ENCODE measurements at places on chromosomes 2 and 18.

- no peak for DNase-seq
Observed at GRCh38 chr2:160928854-160929301, 231.3 kb upstream of the TANK start.

DNA sequence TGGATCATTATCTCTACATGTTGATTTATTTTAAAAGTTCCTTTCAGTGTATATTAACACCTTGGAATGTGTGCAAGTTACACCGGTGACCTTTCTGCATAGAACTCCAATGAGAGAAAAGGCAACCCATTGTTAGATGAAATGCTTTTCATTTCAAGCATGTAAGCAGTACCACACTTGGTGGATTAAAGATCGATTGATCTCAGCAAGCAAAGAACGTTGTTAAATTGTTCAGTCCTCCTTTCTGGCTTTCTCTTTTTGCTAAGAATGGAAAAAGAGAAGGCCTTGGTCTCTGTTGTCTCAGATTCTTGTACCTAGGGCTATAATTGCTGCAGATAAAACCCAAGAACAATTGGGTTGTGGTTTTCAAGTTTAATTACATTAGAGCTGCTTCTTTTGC is 843.0 kb downstream of the DPP10 start:
- no peak for DNase-seq

DNA sequence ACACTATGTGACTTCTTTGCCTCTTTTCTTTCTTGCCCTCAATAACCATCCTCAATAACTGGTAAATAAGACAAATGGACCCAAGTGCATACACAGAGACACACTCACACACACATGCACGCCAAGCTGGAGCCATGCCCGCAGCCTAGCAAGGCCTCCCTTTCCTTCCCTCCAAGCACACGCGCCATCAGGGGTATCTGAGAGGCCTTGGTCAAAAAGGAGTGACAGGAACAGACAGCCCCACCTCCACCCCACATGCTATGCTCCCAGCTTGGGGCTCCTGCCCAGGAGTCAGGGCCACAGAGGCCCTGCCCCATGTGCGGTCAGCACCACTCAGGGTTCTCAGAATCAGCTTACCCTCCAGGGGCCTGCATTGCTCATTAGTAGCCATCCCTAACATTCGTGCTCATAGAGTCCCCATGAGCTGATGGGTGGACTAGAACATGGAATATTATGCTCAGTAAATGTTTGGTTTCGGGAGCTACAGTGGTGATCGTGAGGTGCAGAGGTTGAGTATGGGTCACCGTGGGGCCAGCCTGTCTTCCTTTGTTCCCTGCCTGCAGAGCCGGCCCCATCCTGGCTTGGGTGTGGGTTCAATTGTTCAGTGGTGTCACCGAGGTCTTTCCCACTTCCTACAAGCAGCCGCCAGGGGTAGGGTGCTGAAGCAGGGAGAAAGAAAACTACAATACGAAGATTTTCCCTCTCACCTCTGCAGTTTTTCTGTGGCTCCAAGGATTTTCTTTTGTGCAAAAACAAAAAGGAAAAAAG is 158.2 kb upstream of the RAB12 start:
- DNase-seq: no peak

- no peak for DNase-seq
Observed at GRCh38 chr2:101638181-101638711, 59.3 kb upstream of the MAP4K4 start.

DNA sequence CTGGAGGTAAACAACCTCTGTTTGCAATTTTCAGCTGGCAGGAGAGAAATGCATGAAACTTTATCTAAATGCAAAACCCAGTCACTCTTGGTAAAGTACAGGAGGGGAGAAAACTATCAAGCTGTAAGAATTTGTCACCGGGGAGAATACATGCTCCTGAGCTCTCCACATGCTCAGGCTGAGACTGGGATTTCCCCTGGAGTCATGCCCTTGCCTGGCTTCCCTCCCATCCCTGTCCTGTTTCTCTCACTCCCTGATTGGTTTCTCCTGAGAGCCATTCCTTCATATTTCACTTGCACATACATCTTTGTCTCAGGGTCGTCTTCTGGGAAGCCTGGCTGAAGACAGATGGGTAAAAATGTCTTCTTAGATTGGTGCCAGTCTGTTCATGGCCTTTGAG is 52.9 kb upstream of the SPATS2L start:
- no peak for DNase-seq

- DNase-seq: no peak
Observed at GRCh38 chr2:236671896-236672562, 102.4 kb downstream of the ACKR3 start.

DNA sequence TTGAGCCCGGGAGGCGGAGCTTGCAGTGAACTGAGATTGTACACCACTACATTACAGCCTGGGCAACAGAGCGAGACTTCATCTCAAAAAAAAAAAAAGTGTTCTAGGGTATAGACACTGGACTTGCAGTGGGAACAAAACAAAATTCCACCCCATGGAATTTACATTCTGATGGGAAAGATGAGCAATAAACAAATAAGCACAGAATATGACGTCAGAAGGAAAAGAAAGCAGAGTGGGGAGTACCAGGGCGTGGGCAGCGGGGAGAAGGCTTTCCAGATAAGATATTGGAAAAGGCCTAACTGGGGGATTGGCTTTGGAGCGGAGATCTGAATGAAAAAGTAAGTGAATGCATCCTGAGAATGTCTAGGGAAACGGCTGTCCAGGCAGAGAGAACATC is 17.6 kb downstream of the NPPC start:
- DNase-seq: no peak

DNA sequence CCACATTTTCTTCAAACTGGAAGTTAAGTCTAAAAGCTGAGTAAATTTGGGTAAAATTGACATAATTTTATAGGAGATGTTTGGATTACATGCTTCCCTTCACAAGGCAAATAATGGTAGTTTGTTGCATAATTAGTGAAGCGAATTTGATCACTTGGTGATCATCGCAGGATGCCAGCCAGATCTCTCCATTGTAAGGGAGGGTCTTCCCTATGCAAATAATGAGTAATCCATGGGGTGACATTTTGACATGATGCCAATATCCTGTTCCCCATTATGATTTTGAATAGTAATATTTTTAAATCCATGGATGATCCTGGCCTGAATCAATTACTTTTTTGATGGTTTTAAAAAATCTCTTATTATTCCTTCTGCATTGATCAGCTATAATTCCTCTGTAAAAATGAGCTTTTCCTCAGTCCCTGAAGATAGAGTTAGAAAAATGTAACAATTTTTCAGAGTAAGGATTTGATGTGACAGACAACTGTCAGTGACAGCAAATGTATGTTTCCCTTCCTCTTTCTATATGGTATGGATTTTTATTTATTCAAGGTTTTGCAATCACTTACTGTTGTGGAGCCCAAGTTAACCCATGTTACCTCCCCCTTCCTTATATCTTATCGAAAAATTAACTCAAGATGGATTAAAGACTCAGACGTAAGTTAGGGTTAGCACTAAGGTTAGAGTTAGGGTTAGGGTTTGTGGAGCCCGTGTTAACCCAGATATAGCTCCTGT is 21.4 kb downstream of the CCL20 start:
- no peak for DNase-seq

GRCh38 chr2:74690571-74690970 is 36.5 kb downstream of the SEMA4F start:
- DNase-seq: no peak

- DNase-seq: no peak
Observed at GRCh38 chr18:37716106-37716735, 150.6 kb upstream of the CELF4 start.

- no peak for DNase-seq
Observed at GRCh38 chr2:143841935-143842334, 678.0 kb downstream of the ZEB2 start.

- DNase-seq: no peak
Observed at GRCh38 chr2:241149675-241149924, 328 bp upstream of the PASK start.

DNA sequence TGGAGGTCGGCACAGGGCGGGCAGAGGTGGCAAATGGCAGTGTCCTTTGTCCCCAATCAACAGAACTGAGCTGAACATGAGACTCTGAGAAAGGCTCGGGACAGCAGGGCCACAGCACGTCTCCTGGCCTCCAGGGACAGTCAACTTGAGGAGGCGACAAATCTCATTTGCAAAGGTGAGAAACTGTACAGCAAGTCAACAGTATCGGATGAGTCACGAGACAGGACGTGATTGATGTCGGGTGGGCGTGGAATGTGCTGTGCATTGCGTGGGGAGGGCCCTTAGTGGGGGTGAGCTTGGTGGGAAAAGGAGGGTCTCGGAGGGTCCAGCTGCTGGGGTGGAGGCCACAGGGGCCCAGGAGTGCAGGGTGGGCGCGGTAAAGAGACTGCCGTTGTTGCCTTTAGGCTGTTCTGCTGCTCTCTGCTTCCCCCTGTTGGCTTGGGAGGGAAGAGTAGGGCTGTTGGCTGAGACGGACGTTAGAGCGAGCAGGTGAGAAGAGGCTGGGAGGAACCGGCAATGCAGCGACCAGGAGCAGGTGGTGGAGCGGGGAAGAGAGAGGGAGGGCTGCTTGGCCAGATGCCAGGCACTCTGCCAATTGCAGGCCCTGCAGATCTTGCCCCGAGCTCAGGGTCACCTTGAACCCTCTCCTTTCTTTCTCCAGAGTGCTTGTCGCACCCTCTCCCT is 164.3 kb downstream of the BCL2 start:
- DNase-seq: peak; percentile 80

- no peak for DNase-seq
Observed at GRCh38 chr2:110731064-110731463, 1.3 kb upstream of the ACOXL start.

- DNase-seq: no peak
Observed at GRCh38 chr2:238466243-238466756, 39.6 kb downstream of the ASB1 start.

GRCh38 chr2:53670331-53670730 is 97.3 kb upstream of the CHAC2 start:
- no peak for DNase-seq

GRCh38 chr2:84526562-84526961 is 10.3 kb downstream of the DNAH6 start:
- DNase-seq: no peak

DNA sequence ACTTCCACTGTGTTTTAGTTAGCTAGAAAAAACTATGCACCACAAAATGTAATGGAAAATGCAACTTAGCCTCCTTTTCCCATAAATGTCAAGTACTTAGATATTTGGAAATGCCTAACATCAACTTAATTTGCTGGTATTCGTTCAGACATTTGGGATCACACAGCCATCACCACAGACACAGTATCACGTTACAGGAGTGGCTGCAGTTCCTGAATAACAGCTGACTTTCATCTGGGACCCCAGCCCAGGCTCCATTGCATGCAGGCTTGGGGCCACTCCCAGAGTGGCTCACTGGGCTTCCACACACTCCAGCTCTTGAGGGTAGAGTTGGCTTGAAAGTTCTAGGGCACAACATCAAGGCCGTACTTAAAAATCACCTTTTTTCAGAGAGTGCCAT is 9.3 kb downstream of the TMEM182 start:
- no peak for DNase-seq

- no peak for DNase-seq
Observed at GRCh38 chr2:96256611-96257113, 9.1 kb downstream of the TMEM127 start.

GRCh38 chr2:111111101-111111755 is 9.5 kb upstream of the BCL2L11 start:
- no peak for DNase-seq

DNA sequence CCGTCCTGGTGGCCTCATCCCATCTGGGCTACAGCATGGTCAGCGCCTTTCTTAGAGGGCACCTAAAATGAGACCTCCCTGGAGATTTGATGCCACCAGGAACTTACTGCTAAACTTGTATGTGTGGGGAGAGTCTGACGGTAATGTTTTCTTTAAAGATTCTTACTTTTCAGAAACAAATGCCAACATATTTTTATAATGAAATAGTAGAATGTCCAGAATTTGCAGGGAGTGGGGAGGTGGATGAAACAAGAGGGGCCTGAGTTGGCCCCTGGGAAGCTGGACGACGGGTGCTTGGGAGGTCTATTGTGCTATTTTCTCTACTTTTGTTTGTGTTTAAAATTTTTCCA is 118.8 kb upstream of the CTDP1 start:
- no peak for DNase-seq

DNA sequence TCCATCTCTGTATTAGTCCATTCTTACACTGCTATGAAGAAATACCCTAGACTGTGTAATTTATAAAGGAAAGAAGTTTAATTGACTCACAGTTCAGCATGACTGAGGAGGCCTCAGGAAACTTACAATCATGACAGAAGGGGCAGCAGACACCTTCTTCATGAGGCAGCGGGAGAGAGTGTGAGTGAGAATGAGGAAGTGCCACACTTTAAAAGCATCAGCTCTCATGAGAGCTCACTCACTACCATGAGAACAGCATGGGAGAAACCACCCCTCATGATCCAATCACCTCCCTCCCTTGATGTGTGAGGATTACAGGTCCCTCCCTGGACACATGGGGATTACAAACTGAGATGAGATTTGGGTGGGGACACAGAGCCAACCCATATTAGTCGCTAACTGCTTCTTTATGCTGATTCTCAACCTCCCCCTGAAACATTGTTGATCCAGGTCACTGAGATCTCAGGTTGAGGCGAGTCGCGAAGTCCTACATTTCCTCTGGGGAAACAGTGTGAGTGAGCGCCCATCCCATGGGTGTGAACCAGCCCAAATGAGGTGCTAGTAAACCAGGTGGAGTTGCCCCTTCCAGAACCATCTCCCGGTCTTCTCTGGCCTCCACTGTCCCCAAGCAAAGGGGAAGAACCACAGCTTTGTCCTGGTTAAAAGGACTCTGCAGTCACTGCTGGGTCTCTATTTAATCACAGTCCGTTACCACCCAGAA is 123.8 kb downstream of the CAPN13 start:
- DNase-seq: no peak

- no peak for DNase-seq
Observed at GRCh38 chr2:191864628-191865374, 17.9 kb upstream of the CAVIN2 start.

GRCh38 chr18:27138079-27138478 is 47.0 kb downstream of the CHST9 start:
- no peak for DNase-seq

- no peak for DNase-seq
Observed at GRCh38 chr2:95166065-95166763, 605 bp downstream of the ZNF2 start.

GRCh38 chr18:47175283-47175897 is 774 bp downstream of the IER3IP1 start:
- no peak for DNase-seq

GRCh38 chr2:179726461-179727180 is 134.8 kb downstream of the ZNF385B start:
- no peak for DNase-seq

DNA sequence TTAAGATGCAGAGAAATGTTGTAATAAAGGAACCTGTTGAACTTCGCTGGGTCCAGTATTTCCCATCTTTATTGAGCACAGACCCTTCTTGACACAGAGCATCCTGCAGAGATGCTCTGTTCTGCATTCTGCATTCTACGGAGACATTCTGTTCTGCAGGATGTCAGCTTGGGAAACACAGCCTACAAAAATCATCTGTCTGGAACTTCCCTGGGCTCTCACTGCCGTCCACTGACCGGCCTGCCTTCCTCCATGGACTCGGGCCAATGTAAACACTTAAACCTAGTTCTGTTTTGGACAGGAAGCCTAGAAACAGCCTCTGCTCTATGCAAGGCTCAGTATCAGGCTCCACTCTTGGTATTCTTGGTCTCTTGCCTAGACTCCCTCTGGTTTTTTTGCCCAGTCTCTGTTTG is 90.0 kb upstream of the PPP1CB start:
- no peak for DNase-seq

- DNase-seq: no peak
Observed at GRCh38 chr2:144666032-144666431, 146.1 kb upstream of the ZEB2 start.

- DNase-seq: no peak
Observed at GRCh38 chr2:17124575-17125318, 393.5 kb downstream of the RAD51AP2 start.
